ENCODE measurements at places on chromosomes 2 and 18.

- no peak for DNase-seq
Measured at GRCh38 chr2:108316461-108317258, 28.0 kb downstream of the SULT1C2 start.

- no peak for DNase-seq
Measured at GRCh38 chr18:4453567-4453873, 1.6 kb downstream of the DLGAP1 start.

DNA sequence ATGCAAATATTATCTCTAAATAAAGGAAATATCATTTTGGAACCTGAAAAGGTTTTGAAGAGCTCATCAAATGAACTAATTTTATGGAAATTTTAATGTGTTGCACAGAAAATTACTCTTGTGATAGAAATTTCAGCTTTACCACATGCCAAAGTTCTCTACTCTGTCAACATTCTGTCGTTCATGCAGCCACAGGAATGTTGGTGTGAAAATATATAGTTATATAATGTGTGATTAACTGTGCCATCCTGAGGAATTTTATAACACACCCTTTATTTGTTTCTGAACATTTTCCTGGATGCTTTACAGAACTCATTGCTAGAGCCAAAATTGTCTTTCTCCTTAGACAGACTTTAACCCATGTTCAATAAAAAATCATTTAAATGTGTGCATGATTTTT, 202.5 kb upstream of the SLC8A1 start:
- DNase-seq, result no peak

- no peak for DNase-seq
Measured at GRCh38 chr2:207167099-207167923, 1.6 kb upstream of the KLF7 start.

- no peak for DNase-seq
Measured at GRCh38 chr2:221176667-221177066, 395.4 kb downstream of the EPHA4 start.

DNA sequence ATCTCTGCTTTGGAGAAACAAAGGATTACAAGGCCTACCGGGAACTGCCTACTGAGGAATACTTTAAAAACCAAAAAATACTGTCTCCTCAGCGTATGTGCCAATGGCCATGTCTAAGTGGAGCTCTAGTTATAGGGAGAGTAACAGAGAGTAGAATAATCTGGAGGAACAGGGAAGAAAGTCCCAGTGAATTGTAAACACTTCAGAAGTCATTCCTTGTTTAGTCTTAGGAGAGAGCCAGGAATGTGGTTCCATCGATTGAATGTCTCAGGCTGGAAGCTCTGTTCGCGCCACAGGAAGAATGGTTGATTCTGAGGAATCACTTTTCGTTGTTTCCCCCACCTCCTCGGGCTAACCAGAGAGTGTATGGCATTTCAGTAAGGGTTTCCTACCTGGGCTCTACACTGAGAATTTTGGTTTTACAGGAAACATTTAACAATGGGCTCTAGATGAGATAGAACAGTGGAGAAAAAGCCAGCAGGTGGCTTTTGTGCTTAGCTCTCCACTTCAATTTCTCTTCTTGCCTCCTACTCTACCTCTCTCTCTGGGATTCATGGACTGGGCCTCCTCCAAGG, 88.7 kb downstream of the ACVR1 start:
- DNase-seq, result no peak

- DNase-seq, result no peak
Measured at GRCh38 chr2:11305338-11305737, 39.1 kb downstream of the ROCK2 start.

DNA sequence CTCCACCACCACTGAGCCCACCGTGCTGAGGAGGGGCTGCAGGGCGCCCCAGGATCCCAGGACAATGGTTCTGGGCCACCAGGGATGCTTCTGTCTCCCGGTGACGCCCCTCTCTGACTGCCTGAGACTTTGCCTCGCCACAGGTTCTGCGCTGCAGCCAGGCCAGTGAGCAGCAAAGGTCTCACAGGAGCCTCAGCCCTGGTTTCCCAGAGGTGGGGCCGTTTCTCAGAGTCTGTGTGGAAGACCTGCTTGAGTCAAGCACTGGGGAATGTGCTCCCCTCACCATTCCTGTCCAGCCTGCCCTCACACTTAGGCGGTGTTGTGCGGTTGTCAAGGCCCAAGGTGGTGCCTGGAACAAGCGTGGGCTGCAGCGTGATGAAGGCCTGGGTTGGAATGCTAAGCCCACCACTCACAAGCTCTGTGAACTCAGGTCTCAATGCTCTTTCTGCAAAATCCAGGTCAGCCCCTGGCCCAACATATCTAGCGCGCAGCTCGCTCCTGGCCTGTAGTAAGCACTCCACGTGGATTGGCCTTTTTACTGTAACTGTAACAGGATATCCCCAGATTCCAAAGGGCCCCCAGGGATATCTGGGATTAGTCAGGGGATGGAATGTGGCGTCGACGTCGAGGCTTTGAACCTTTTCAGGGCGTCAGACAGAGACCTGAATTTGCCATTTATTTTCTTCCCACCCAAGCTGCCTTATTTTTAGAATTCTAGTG, 47.6 kb downstream of the PLB1 start:
- no peak for DNase-seq

DNA sequence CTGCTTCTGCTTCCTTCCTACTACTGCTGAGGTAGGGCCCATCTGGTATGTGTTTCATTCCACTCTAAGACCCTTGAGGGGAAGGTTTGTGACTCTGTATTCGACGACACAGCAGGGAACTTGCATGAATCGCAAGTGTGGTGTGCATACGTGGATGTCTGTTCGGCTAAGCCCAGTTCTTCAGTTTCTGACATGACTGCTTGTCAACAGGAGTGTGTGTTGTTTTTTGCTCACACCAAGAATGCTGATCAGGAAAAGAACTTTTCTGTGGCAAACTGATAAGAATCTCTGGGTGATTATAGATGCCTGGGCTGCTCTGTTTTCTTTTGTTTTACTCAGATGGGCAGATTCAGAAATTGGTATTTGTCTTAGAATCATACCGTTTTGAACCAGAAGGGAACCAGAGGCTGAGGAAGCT, 22.0 kb downstream of the TNFRSF11A start:
- DNase-seq, result no peak

GRCh38 chr2:47323009-47323821, 79.7 kb upstream of the MSH2 start:
- peak; percentile 87 for DNase-seq

GRCh38 chr18:73038336-73038735, 170.5 kb upstream of the NETO1 start:
- no peak for DNase-seq

GRCh38 chr2:180621941-180622918, 358.2 kb upstream of the UBE2E3 start:
- no peak for DNase-seq
